ENCODE measurements at places on chromosomes 7 and 10.

- no peak for DNase-seq
Observed at GRCh38 chr7:112080978-112081377, 125.2 kb downstream of the DOCK4 start.

DNA sequence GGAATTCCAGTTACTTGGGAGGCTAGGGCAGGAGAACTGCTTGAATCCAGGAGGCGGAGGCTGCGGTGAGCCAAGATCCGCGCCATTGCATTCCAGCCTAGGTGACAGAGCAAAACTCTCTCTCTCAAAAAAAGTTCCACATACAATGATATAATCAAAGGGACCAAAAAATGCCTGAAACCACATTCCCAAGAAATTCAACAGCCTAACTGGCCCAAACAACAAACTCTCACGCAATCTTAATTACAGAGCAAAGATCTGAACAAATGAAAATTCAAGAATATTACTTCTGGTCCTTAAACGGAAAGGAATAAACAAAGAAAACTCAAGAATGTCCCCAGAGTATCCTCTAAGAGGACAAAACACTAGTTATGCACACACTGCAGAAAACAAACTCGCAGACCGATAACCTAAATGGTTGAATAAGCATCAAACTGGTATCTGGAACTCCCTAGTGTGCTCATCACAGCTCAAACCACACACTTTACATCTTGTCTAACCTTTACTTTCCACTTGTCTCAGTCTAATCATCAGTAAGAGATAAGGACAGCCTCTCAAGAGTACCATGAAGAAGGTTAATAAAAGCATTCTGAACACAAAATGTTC, 3.7 kb downstream of the OGA start:
- DNase-seq, result no peak

GRCh38 chr10:51911723-51912122, 212.3 kb upstream of the CSTF2T start:
- no peak for DNase-seq

DNA sequence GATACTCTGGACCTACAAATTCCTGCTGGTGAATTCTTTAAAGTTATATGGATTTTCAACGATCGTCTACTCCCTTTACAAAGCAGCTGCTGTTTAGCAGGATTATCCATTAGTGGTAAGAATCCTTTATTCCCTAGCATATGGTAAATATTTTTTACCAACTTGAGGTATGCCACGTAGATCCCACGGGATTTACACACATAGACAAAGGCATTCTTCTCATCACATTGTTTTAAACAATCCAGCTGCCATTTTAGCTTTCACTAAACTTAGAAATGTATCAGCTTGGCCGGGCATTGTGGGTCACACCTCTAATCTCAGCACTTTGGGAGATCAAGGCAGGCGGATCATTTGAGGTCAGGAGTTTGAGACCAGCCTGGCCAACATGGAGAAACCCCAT, 148.0 kb upstream of the SH2B2 start:
- DNase-seq, result no peak

- DNase-seq, result no peak
Observed at GRCh38 chr7:125668321-125668993, 738.8 kb upstream of the POT1 start.

DNA sequence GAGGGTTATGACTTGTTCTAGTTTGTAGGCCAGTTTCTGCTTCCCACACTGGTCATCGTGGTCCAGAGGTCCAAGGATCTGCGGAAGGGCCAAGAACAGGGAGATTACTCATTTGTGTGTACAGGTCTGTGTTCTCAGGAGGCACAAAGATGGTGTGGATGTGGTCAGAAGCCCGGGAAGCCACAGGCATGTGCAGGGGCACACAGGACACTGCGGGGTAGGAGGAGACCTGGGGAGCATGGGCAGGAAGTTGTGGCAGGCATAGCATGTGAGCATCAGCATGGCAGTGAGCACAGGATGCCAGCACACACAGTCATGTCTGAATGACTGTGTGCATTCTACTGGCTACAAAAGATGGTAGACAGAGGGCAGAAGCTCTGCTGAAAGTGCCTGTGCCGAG, 445.8 kb downstream of the PLXNA4 start:
- DNase-seq, result no peak

DNA sequence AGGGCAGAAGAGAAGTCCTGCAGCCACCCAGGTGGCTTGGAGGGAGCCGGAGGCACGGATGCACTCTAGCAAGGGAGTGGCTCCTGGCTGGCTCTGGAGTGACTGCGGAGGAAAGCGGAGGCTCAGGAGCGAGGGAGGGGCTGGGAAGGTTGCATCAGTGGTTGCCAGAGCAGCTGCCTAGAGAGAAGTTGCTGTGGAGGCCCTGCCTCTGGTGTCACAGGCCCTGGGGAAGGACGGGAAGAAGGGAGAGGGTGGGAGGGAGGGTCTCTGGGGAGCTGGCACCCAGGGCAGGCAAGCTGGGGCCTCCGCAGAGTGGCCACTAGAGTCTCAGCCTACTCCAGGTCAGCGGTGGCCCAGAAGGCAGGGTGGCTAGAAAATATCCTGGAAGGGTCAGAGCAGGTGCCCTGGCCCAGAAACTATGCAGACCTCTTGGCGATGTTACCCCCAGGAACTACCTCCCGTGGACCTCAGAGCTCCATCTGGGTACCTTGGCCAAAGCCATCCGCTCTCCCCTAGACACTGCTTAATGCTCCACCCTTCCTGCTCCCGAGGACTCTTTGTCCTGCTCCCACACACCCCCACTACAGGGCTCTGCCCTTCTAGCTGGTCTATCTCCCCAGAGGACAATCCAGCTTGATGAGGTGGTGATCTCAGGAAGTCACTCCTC, 164.3 kb downstream of the NRF1 start:
- DNase-seq, result no peak

- DNase-seq, result no peak
Observed at GRCh38 chr7:127290116-127290655, 37.4 kb upstream of the GRM8 start.

DNA sequence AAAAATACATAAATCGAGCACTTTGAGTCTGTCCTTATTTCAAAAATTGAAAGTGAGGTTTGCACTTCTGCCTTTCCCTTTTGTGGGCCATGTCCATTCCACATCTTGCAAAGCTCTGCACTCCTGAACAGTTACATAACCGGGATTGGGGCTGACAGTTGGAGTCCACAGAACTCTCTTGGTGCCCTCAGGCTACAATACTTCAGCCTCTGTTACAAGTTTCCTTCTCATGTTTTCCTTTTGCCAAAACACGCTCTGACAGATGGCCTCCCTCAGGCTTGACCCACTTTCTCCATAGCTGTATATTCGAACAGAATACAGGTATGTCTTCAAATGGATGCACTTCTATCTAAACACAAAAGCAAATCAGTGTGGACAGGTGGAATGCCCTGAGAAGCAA, 335.9 kb downstream of the WDR37 start:
- DNase-seq, result no peak

DNA sequence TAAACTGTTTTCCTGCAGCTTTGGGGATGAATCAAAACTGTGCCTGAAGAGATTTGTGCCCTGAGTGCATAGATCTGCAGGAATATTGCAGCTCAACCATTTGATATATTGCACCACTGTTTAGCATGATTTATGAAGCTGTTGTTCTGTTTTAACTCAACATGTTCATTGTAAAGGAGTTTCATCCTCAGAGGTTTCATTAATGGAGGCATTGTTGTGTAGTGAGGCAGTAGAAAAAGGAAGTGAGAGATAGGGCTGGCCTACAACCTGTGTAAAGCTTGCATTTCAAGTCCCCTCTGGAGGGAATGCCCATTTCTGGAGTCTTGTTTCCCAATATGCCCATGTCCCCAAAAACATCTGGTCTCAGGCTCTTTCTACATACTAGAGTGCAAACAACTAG, 67.5 kb downstream of the DNAJC12 start:
- no peak for DNase-seq

DNA sequence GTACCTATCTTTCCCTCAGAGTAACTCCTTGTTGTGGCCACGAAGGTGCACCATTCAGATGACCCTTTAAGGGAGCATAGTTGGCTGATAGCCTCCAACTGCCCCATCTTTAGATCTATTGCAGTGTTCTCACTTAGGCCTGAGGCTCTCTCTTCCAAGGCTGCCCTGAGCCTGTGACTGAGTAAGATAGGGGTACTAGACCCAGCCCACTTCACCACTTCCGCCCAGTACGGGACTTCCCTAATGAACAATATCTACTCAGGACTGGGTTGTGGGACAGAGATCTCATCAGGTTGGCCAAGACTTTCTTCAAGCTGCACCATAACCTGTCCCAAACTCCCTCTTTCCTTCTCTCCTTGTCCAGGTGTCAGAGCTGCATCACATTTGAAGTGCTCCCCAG, 5.7 kb upstream of the GNAI1 start:
- DNase-seq, result no peak

- DNase-seq, result no peak
Observed at GRCh38 chr10:113132591-113133121, 182.6 kb downstream of the TCF7L2 start.

DNA sequence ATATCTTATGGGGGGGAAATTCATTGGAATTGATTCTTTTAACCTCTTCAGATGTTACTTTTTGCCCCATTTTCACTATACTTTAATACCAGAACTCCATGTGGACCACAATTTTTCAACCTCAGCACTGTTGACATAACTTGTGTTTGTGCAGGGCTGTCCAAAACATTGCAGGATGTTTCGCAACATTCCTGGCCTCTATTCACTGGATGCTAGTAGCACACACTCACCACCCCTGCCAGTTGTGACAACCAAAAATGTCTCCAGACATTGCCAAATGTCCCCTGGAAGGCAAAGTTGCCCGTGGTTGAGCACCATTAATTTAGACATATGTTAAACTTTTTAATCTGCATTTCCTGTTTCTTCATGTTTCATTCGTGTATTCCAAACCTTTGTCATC, 234.7 kb downstream of the GFRA1 start:
- DNase-seq, result no peak

- DNase-seq, result no peak
Observed at GRCh38 chr10:132961420-132961786, 19.0 kb upstream of the CFAP46 start.

Data from anterior cingulate cortex (tissue), 58 donors.